Naive thymus-derived CD8-positive, alpha-beta T cell (primary cell): ENCODE measurements at places on chromosomes 2 and 18.

DNA sequence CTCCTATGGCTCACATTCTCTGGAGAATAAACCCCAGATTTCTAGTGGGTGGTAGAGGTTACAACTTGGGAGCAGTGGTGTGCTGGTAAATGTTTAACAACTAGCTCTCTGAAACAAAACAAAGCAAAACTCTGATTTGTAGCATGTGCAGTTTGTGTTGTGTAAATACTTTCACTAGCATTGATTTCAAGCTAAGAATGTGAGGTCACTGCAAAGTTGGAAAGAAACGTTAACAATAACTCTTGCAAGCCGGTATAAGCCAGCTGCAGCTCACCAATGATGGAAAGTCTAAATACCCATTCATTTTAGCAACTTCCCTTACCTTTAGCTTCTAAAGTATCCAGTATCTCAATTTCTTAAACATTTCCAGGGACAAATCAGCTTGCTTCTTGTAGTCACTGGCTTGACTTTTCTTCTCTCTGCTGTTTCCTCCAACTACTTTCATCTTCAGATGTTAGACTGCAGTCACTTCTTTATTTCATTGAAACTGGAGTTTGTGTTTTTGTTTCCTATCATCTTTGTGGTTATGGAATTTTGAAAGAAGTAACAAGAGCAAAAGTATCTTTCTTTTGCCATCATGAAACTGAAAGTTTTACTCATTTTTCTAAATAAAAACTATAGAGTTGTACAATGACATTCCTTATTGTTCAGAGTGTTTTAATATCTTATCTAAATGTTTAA is 140.2 kb downstream of the PLCL1 start:
- no peak for DNase-seq

DNA sequence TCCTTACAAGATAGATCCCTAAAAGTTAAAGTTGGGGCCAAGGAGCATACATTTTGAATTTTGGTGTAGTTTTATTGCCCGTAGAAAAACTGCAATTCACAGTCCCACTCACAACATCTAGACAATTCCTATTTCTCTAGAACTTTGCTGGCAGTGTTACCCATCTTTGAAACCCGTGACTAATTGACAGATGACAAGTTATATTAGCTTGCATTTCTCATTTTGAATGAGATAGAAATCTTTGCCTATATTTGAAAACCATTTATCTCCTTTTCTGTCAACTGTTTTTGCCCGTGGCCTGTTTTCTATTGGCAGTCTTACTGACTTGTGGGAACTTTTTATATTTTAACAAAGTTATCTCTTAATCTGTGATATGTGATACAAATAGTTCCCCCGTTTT is 50.0 kb downstream of the OXER1 start:
- no peak for DNase-seq

DNA sequence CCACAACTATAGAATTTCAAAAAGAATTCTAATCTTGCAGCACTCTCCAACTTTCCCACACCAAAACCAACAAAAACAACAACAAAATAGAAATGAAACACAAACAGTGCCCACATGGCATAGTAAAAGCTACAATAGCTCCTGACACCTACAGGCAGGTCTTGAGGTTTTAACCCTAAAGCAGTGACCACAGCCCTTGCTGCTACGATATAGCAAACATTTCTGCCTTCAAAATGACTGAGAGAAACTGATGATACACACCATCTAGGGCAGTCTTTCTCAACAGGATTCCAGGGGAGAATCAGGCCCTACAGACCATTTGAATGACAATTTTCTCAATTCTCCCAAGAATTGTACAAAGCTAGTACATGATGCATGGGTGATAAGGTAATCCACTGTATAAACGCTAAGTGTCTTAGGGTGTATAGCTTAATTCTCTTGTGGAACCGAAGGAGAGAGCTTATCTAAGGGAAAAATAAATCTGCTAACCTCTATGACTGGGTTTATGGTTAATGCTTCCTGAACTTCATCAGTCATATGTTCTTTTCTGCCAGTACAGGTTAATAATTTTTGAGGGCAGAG is 46.5 kb downstream of the TRAK2 start:
- no peak for DNase-seq

- no peak for DNase-seq
These were observed 255.4 kb downstream of the EXOC6B start for GRCh38 chr2:72570413-72570812.

DNA sequence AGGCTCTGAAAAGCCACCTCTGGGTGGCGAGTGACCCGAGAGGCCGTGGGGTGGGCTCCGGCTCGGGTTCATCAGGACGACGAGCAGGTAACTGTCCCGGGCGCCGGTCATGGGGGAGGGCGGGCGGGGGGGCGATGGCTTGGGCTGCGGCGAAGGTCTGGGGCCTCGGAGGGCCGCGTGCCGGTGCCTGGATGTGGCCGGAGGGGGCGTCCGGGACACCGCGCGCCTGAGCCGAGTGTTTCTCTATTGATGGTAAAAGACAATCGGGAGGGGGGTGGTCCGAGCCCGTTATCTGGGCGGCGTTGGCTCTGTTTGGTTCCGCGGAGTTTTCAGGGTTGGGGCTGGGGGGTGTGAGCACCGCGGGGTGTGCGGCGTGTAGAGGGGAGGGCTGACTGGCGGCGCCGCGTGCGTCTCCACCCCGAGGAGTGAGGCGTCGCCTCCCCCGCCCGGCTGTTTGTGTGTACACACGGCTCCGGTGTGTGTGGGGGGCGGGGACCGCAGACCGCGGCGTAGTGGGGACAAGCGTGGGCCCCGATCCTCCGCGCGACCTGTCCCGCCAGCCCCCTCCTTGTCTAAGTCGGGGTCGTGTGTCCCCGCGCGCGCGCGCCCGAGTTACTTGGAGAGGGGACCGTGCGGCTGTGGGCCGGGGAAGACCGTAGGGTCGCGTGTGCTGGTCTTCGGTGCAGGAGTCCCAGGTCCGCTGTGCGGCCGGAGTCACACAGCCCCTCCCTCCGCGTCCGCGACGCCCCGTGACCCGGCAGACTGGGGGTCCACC is 1.6 kb downstream of the CTIF start:
- peak; percentile 31 for DNase-seq

- no peak for DNase-seq
These were observed 14.9 kb upstream of the SOS1 start for GRCh38 chr2:39135690-39136259.

DNA sequence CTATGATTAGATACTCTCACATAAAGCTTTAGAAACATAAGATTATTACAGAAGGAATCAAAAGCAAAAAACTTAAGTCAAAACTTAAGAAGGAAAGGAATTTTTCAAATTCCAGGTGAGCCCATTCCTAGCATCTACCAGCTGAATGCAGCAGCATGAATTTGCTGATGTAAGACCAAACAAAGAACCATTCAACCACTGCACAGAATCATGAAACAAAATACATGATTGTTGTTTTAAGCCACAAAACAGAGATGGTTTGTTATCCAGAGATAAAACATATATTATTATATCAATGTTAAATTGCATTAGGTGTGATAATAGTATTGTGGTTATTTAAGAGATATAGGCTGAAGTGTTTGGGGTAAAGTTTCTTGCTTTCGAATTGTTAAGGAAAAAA is 29.0 kb downstream of the PIGN start:
- DNase-seq, result no peak

DNA sequence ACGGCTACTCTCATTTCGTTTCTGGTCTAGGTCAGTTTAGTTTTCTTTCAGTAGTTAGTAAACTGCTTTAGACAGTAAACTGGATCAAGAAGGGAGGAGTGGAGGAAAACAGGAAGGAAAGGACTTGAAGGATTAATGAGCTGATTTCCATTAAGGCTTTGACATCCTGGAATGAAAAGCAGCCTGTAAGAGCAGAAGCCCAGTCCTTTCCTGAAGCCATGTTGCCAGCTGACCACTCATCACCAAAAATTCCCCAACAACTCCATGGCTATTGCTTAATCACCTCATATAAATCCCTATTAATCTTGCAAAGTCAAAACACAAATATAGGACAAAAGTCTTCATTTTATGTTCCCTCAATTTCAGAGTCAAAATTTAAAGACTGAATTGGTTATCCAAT is 113.7 kb upstream of the ZFP36L2 start:
- no peak for DNase-seq

DNA sequence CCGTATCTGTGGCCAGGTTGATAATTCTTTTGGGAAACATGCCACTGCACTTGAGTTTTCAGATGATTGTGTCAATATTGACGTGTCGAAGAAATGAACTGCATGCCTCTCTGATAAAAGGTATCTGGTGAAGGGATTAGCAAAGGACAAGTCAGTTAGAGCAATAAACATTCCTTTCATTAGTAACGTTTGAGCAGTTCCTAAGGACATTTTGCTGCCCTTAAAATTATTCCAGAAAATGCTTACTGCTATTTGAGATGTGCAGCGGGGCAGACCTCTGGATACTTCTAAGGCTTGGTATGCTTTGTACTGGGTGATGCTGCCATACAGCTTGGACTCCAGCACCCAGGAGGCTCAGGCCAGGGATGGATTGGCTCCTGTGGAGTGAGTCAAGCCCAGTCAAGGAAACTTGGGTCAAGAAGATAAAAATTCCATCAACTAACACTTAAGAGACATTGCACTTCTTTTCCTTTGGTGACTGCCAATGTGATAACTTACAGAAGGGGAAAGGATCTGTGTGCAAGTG is 166.7 kb downstream of the FHOD3 start:
- DNase-seq, result no peak

DNA sequence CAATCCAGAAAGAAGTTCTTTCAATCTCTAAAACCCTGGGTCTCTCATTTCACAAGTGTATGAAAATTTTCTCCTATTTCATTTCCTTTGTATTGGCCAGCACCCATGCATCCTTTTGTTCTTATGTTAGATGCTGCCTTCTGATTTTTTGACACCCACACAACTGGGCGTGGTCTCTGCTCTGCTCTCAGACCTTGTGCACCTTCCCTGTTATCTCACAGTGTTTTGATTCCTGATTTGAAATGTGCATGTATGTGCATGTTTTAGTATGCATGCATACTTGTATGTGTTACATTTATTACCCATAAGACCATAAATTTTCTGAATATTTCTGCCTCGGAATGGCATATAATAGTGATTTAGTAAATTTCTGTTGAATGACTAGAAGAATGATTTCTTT is 152.2 kb downstream of the CTNNA2 start:
- DNase-seq, result no peak

GRCh38 chr18:69616114-69616513 is 215.4 kb downstream of the DOK6 start:
- no peak for DNase-seq

- no peak for DNase-seq
These were observed 210.5 kb upstream of the DPP10 start for GRCh38 chr2:114231921-114232320.

DNA sequence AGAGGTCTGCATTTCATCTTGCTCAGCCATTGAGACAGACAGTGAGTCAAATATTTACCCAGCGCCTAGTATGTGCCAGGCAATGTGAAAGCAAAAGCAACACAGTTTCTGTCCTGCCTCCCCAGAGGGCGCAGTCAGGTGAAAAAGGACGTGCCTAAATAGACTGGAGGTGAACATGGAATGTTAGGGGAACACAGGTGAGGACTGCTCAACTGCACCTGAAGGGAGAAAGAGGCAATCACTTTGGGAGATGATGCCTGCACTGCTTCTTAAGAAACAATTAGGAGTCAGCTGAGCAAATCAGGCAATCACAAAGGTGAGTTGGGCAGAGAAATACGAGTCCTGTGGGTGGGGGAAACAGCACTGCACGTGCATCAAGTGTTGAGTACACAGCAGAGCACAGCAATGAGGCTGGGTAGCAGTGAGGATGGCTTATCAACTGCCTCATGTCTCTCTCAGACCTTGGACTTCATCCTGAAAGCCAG is 218.3 kb upstream of the SMAD7 start:
- no peak for DNase-seq

DNA sequence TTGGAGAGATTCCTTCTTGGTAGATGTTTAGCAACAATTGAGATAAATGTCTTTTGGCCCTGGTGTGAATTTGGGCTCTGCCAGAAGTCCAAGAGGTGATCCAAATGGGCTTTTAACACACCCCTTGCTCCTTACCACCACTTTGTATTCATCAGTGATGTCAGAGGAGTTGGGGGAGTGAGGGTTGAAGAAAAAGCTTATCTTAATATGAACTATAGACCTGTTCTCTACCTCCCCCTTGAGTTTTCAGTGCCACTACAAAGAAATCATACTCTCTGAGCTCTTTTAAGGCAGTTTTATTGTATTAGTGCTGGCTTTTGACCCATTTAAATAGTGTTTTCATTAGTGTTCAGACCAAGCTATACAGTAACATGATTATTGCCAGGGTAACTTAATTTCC is 229.1 kb downstream of the PHLPP1 start:
- DNase-seq, result no peak

- DNase-seq, result no peak
These were observed 152.3 kb downstream of the MEIS1 start for GRCh38 chr2:66587216-66587615.

DNA sequence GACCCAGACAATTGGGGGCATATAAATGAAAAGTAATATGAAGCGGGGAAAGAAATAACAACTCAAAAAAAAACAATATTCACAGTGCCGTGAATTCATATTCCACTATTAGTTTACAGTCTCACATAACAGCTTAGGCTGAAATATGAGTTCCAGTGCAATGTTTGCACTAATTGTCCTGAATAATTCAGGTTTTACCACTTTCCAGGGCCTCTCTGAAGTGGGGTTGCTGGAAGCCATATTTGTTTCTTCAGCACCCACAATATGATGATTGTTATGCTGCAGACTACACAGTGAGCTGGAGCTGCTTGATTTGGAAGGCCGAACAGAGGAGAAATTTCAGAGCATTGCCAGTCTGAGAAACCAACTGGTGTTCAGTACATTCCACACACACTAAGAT is 894.5 kb upstream of the ACVR2A start:
- no peak for DNase-seq

GRCh38 chr2:64101141-64101591 is 43.1 kb downstream of the PELI1 start:
- DNase-seq, result peak; percentile 22

GRCh38 chr2:33047939-33048338 is 101.2 kb downstream of the LTBP1 start:
- DNase-seq, result no peak

DNA sequence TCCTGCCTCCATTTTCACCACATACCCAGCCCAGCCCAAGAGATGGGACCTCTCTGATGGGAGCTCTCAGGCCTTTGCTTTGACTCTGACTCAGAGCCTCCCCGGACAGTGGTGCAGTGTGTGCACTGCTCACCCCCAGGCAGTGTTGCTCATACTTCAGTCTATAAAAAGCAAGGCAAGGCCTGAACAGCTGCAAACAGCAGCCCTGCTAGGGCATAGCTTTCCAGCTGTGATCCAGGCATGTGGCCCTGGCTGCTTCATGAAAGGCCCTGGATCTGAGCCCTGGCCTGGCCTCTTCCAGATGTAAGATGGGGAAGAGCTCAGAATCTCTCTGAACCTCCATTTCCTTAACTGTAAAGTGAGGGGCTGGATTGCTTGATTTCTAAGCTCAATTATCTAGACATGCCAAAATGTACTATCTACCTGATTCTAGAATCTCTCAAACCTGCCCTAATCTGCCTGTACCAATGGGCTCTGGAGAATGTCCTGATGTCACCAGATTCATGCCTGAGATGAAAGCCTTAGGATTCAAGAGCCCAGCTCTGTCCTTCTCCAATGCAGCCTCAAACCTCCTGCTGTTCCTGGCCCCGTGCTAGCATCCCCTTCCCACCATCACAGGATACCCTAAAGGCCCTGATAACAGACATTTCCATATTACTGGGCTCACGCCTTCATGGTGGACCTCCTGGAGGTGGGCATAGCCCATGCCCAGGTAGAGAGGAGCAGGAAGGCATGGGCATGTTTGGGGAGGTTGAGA is 206.9 kb downstream of the ARL4C start:
- no peak for DNase-seq
